Activated B cell treated with CpG ODN at 0.5 μM for 24 hours (primary cell): ENCODE measurements at places on chromosomes 7 and 10.

GRCh38 chr10:51170518-51171245, 96.4 kb downstream of the PRKG1 start:
- DNase-seq: no peak

- DNase-seq: no peak
Observed at GRCh38 chr7:93843260-93843659, 47.3 kb downstream of the TFPI2 start.

DNA sequence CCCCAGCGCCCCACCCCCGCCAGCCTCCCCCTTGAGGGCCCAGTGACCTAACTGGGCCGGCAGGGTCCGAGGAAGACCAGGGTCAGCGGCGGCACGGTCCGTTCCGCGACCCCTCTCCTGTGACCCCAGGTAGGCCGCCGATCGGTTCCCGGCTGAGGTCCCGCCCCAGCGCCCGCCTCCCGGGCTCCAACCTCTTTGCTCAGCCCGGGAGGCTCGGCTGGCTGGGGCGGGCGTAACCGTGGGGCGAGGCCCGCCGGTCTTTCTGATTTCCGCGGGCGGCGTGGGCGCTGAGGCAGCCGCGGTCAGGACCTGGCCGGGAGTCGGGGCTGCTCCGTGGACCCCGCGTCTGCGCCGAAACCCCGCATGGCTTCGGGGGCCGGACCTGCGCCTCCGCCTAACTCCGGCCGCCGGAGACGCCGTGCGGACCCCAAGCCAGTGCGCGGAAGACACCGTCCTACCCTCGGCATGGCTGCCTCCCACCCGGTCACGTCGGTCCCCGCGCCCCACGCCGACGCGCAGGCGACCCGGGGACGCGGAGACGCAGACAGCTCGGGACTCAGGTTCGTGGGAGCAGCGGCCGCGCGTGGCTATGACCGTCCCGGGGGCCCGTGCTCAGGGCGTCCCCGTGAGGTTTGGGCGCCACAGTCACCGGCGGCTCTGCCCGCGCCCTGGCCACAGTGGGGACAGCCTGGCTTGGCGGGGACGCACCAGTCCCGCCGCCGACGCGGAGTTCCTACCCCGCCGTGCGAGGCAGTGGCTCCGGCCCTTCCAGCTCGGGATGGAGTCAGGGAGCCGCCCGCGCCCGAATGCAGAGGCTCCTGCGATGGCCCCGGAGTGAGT, 1.0 kb upstream of the VENTX start:
- DNase-seq: no peak

GRCh38 chr7:107103369-107103768, 58.9 kb downstream of the PRKAR2B start:
- DNase-seq: no peak

- no peak for DNase-seq
Observed at GRCh38 chr7:129911790-129912189, 41.0 kb downstream of the UBE2H start.

DNA sequence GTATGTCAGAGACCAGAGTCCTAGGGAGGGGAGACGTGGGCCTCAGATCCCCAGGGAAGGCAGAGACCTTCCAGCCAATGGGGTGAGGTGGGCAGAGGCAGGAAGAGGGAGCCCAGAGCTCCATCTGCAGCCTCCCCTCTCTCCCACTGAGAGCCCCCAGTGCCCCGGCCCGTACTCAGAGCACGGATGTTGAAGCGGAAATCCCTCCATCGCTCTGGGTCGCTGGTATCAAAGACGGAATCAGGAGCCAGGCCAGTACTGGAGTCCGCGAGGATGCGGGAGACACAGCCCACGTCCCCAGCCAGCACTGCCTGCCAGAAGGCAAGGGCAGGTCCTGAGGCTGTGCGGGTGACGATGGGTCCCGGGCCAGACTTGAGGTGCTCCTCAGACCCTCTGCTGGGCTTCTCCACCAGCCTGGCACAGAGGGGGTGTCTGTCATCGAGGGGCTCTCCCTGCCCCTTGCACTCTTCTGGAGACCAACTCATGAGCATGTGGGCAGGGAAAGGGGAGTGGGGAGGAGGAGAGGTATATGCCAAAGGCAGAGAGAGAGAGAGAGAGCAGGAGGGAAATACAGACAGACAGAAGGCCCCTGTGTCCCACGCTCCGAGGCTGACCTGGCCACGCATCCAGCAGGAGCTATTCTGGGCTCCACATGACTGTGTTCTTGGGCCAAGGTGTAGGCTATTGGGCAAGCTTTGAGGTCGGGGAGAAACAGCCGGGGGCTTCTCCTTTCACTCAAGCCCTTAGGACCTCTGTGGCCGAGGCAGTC, at the start of gene ASB10:
Gene ASB10, minus strand, starts transcription at position 611 of the 769 bp plus-strand sequence. Its CDS starts 120 bp downstream, at position 491.
- no peak for DNase-seq

DNA sequence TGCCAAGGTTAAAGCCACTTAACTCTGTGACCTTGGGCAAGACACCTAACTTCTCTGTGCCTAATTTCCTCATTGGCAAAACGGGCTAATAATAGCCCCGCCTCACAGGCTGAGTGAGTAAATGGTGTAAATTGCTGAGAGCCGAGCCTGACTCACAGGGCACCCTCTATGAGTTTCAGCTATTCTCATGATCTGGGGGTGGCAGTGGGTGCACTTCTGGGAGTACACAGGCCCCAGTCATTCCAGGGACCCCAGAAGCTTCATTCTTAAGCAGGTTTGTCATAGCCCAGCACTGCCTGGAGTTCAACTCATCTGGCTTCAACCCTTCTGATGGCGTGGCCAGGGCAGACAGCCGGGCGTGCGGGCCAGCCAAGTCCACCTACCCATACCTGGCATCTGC, 137.2 kb downstream of the GRID1 start:
- DNase-seq: no peak

DNA sequence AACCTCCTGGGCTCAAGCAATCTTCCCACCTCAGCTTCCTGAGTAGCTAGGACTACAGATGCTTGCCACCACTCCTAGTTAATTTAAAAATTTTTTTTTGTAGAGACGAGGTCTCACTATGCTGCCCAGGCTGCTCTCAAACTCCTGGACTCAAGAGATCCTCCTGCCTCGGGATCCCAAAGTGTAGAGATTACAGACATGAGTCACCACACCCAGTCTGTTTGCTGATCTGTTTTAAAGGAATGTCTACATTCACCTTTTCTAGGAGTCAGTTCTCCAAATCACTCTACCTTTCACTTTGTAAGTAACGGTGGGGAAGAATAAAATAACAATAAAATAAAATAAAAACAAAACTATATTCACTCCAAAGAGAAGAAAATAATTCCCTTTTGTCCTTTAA, 86.6 kb upstream of the AGBL3 start:
- no peak for DNase-seq

DNA sequence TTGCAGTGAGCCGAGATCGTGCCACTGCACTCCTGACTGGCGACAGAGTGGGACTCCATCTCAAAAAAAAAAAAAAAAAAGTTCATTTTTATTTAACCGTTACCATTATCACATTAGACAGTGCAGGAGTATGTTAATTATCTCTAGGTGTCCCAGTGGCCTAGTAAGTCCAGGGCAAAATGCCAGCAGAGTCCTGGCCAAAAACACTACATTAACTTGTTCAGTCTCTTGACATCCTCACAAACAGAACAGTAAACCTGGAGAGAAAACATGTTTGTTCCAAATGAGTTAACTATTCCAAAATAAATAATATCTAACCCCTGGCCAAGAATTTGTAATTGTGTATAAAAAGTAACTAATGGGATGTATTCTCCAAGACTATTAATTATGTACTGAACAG, 43.2 kb downstream of the PTPRZ1 start:
- DNase-seq: no peak

- no peak for DNase-seq
Observed at GRCh38 chr7:101546308-101546936, 82.7 kb downstream of the MYL10 start.

DNA sequence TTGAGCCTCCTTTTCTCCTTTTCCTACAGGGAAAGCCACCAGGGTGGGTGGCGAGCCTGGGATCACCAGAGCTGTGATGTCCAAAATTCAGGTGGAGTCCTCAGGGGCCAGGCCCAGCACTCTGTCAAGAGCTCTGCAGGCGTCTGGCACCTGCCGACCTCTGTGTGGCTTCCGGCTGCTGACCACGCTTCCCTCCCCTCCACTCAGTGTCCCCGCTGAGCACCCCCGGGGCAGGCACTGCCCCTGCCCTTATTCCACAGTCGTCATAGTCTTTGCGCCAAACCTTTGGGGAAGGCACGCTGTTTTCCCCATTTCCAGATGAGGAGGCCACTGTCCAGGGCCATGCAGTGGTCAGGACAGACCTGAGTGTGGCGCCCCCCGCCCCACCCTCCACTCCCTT, 7.5 kb downstream of the MTG1 start:
- no peak for DNase-seq

- no peak for DNase-seq
Observed at GRCh38 chr7:138661069-138661635, 40.0 kb downstream of the SVOPL start.

DNA sequence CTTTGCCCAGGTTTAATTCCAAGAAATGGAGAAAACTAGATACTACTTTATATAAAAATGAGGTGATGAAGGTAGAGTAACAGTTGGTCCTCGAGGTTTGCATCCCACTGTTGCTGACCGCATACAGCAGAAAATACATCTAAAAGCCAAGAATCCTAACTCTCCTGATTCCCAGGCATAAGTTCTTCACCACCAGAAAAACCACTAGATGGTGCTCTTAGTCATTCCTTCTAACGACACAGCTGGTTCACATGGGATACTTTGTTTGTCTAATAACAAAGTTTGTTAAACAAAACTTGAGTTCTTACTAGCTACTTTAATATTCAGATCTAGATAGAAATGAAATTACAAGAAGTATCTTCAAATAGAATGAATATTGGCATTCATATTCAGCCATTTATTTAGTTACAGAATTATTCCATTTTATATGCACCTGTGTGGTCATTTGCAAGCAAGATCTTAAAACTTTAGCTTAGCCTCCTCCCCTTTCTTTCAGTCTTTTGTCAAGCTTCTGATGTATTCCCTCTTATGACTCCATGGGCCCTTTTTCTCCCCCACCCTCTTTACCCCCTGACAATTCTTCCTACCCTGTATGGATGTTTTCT, 54.1 kb upstream of the CYP26C1 start:
- no peak for DNase-seq

DNA sequence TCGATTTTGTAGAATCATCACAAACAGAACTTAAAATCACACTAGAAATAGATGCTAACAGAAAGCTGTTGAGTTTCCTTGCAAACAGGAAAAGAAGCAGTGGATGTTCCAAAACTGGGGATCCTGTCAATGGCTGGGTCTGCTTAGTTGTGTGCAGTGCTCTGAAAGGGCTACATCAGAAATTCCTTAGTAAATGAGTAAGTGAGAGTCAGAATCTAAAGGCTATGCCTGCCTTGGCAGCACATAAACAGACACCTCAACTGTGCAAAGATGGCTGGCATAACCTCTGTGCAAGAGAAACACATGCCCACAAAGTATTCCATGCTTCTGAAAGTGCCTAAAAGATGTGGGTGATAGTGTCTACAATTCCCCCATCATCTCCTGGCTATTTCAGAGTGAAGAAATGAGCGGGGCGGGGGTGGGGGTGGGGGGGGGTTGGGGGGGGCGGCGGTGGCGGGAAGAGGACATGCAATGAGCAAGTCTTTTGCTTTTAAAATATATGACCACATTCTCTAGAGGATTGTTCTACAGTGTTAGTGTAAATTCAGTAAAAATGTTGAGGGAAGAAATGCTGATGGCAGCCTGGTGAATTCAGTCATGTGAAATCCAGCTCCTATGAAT, 138.1 kb upstream of the LAMB4 start:
- DNase-seq: no peak

DNA sequence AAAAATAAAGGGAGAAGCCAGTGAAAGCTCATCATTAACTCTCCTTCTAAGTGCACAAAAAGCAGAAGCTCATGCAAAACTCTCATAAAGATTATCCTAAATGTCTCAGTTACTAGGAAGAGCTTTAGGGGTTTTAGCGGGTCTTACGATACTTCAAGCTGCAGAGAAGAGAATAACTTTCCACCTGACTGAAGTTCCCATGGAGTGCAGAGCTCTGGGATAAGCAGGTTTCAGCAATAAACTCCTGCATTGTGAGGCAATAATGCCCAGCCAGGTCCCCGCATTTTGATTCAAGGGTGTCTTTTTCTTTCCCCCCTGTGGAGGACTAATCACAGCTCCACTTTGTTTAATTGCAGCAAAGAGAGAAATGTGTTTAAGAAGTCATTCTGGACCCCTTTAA, 241.9 kb upstream of the SP8 start:
- no peak for DNase-seq

DNA sequence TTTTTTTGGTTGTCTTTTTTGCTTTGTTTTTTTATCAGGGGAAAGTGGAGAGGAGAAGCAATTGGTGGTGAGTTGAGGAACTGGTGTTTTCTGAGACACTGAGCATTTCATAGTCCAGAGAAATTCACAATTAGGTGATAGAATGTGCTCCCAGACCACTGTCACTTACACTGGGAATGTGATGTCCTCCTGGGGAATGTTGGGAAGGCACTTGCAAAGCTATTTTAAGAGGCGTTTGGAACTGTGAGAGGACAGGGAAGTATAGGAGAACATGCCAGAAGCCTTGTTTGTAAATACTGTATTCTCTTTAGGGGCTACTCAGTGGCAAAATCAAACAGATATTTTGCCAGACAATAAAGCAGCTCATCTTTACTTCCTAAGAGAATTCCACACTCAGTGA, 16.0 kb downstream of the CHRM2 start:
- DNase-seq: no peak

- DNase-seq: no peak
Observed at GRCh38 chr7:104358446-104359132, 30.2 kb downstream of the LHFPL3 start.

DNA sequence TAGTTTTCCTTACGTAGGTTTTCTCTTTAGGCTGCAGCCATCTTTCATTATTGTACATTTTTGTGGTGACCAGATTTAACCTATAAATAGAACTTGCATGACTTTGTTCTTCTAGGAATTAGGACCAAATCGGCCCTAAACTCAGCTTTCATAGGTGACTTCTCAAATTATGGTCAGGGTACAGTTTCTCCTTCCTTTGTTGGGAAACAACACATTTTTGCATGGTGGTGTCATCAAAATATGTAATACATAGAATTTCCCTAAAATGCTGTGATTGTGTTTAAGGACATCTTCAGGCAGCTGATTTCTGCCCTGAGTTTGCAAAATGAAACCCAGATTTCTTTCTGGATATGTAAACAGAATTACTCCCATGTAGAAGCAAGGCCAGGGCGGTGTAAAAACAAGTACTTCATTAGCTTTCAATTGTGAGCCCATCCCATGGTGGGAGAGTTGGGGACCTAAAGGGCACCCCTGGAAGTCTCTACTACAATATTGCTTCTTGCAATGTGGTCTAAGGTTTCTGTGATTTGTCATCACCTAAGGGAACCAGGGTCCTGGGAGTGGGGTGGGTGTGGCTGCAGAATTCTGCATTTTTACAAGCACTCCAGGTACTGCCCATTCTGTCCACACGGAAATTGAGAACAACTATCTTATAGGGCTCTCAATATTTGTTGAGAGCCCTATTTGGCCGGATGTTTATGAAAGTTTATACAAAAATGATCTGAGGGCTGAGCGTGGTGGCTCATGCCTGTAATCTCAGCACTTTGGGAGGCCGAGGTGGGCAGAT, 121.0 kb upstream of the FAM171A1 start:
- DNase-seq: no peak

- no peak for DNase-seq
Observed at GRCh38 chr7:137169282-137169698, 174.2 kb downstream of the PTN start.

- no peak for DNase-seq
Observed at GRCh38 chr7:101736084-101736483, 81.3 kb upstream of the CUX1 start.
